ENCODE measurements at places on chromosomes 12 and 14.

DNA sequence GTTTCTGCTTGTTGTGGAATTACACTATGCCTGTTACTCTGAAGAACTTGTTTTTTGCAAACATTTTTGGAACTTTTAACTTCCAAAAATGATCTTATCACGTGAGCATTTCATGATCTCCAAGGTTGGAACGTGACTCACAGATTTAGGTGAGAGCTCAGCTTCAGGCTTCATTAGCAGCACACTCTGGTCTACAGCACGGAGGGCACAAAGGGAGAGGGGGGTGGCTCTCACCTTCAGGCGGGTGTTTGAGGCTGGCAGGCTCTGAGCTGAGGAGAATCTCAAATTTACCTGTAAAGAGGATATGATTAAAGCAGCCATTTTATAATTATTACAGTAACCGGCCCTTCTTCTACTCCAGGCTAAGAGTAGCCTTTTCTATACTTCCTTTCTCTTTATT is 45.3 kb upstream of the PZP start:
- no peak for DNase-seq

- no peak for DNase-seq
These were observed 140.0 kb upstream of the SOX5 start for GRCh38 chr12:24089510-24089890.

- no peak for DNase-seq
These were observed 85.5 kb downstream of the TGFB3 start for GRCh38 chr14:75896341-75896740.

DNA sequence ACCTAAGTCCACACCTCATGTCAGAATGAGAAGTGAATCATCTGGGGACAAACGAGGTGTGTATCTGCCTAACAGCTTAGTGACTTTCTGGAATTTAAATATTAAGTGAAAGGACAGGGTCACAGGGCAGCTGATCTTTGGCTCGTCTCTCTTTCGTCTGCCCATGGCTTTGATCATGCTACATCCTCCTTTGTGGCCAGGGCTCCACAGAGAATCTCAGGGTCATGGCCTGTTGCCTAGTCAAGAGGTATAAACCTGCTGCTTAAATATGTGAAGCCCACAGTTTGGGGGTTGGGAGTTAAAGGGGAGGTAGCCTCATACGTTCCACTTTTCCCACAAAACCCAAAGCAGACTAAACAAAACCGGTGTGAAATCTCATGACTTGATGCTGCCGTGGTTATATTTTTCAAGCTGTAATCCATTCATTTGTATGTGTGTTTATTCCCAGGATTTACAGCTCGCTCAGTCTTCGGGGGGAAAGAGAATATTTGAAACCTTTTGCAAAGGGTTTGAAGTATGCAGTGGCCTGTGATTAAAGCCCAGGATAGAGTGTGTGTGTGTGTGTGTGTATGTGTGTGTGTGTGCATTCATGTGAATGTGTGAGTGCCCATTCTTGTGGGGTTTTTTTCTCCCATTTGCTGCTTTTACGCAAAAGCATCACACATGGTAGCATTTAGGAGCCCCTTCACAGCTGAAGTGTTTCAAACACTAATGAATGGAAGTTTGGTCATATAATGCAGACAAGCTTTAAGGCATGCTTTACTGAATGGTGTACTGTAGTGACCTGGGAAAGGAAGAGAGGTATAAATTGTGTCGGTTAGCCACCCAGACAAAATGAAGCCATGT is 137.1 kb downstream of the HMGA2 start:
- no peak for DNase-seq

GRCh38 chr14:92493024-92493423 is 20.6 kb upstream of the RIN3 start:
- no peak for DNase-seq

- DNase-seq: no peak
These were observed 198.6 kb upstream of the CAND1 start for GRCh38 chr12:67070604-67071003.
